NCI-H524 treated with DMSO at 0.1 percent for 48 hours (cell line): ENCODE measurements at places on chromosomes 12 and 14.
A peak's percentile ranks its signal among the peaks of the same experiment; 100 is the strongest.

- no peak for DNase-seq
Measured at GRCh38 chr14:68477461-68478085, 315.3 kb downstream of the ZFP36L1 start.

- DNase-seq: no peak
Measured at GRCh38 chr14:77046721-77047120, 18.2 kb upstream of the IRF2BPL start.

- no peak for DNase-seq
Measured at GRCh38 chr12:115147916-115148315, 463.9 kb upstream of the TBX3 start.

GRCh38 chr12:6354495-6355393, 12.9 kb upstream of the TNFRSF1A start:
- DNase-seq: no peak

GRCh38 chr12:120039711-120040110, 50.7 kb downstream of the BICDL1 start:
- no peak for DNase-seq

GRCh38 chr12:5507401-5507935, 75.6 kb downstream of the NTF3 start:
- no peak for DNase-seq

- DNase-seq: peak; percentile 12
Measured at GRCh38 chr12:92272061-92272964, 126.7 kb upstream of the BTG1 start.
